ENCODE measurements at places on chromosomes 7 and 10. TPM values are rescaled to one million over a fixed set of nuclear protein-coding genes. Genes with fewer than 3 reads are reported as not detected.

ZNF467 gene
- 11.0 TPM for total RNA-seq

CDK14 gene
- total RNA-seq: 37.9 TPM

SPDYE8 gene
- total RNA-seq: not detected

- no peak for DNase-seq
Measured at GRCh38 chr7:149014309-149014708, 14.0 kb downstream of the PDIA4 start.

- no peak for DNase-seq
Measured at GRCh38 chr7:147492606-147493005, 1098.0 kb upstream of the C7orf33 start.

FIS1 gene
- total RNA-seq: 459 TPM

STEAP4 gene
- total RNA-seq: 44.2 TPM

- no peak for DNase-seq
Measured at GRCh38 chr7:17130281-17131059, 168.0 kb upstream of the AHR start.

RAMP3 gene
- total RNA-seq: 77.2 TPM

HTRA1 gene
- total RNA-seq: 78.3 TPM

DNAJC12 gene
- 6.0 TPM for total RNA-seq

ZNF655 gene
- 36.2 TPM for total RNA-seq

DNA sequence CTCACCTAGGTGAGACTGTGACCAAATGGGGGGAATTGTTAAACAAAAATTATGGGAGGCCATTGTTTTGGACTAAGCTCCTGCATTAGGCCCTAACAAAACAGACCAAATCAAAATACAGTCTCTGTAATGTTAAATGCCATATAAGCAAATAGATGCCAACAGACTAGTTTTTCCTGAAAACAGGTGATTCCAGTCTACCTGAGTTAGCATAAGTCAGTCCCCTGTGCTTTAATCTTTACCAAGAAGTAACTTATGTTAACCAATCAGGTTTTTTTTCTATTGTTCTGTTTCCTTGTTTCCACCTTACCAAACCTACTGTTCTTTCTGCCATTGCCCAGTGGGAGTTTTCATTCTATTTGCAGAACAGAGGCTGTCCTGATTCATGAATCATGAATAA is 48.0 kb downstream of the PDZD8 start:
- no peak for DNase-seq

BAG3 gene
- total RNA-seq: 152 TPM

DNA sequence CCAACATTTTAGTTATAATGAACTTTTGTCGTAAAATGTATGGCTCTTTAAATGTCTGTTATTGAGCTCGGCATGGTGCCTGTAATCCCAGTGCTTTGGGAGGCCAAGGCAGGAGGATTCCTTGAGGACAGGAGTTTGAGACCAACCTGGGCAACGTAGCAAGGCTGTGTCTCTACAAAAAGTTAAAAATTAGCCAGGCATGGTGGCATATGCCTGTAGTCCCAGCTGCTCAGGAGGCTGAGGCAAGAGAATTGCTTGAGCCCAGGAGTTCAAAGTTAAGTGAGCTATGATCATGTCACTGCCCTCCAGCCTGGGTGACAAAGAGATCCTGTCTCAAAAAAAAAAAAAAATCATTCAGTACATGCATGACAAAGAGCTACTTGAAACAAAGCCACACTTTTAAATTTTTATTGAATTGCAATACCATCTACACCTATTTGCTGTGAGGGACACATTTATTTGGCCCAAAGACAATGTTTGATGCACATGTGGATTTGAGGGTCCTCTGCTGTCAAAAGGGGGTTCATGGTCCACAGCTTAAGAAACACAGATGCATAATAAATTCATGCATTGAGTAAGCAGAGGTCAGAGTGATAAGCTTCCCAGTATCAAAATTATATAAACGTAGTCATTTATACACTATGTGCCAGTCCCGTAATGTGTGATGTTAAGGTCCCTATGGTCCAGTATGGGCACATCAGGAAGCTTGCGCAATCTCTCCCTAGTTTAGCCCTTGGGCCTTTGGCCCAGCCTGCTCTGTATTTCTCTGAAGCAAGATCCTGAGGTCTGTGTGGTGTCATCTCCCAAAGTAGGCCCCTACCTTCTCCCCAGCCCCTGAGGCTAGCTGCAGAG is 4.4 kb upstream of the MALSU1 start:
- no peak for DNase-seq

DNA sequence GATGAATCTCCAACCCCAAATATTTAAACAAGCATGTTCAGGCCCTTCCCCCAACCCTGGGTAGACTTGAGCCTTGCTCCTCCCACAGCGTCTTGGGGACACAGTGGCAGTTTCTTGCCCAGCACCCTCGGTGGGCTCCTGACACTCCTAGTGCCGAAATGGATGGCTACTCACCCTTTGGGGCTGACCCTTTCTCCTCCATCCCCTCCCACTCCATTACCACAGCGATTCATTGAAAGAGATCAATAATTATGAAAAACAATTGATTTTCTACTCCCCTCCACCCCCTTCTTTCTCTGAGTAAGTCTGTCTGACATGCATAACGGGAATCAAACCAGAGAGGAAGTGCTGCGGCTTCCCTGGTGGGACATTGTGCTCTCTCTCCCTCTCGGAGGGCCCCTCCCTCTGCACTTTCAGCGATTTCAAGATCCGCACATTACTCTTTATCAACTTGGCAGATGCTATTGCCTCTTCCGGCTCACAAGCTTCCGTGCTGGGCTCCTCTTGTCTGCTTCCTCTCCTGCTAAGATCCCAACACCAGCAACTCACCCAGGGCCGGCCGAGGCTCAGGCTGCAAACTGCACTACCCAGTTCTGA is 79.0 kb upstream of the PLXNA4 start:
- peak; percentile 65 for DNase-seq

GRCh38 chr10:22609719-22610465 is 104.5 kb downstream of the PIP4K2A start:
- no peak for DNase-seq

DNA sequence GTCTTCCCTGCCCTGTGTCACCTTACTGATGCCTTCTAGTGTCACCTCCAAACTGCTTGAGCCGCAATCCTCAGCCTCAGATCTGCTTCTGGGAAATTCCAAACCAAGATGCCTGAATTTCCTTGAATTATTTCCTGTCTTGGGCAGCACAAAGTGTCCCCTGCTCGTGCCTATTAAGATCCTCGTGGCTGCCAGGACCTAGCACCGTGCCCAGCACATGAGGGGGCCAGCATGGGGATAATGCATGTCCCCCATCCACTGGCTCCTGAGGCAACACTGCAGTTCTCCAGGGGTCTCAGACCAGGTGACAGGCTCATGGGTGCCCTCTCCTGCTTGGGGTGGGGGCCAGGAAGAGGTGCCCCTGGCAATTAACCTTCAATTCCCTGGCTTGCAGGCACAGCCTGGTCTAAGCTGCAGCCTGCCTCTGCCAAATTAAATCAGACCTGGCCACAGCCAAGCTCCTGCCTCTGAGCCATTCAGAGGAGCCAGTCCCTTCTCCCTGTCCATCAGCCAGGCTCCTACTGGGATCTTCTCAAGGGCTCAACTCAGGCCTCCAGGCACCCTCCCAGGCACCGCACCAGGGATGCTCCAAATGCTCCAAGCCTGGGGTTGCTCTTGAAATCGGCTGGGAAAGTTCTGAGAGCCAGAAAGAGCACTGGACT is 146.6 kb downstream of the SH3PXD2A start:
- no peak for DNase-seq

DNA sequence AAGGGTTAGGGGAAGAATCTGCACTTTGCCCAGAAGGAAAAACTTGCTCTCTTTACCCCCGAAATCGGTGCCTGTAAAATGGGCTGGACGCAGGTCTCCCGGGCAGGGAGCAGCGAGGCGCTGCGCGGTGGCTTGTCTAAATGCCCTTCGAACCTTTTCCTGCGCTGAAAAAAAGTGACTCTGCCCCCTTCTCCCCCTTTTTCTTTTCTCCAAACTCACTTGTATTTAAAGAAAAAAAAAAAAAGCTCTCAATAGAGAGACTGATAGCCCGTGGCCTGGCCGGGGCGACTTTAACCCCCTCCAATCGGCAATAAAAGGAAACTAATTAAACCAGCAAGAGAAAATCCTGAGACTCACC is 286 bp downstream of the SP8 start:
- no peak for DNase-seq

GRCh38 chr7:100130608-100131453 is 4.1 kb downstream of the MBLAC1 start:
- peak; percentile 70 for DNase-seq

DNA sequence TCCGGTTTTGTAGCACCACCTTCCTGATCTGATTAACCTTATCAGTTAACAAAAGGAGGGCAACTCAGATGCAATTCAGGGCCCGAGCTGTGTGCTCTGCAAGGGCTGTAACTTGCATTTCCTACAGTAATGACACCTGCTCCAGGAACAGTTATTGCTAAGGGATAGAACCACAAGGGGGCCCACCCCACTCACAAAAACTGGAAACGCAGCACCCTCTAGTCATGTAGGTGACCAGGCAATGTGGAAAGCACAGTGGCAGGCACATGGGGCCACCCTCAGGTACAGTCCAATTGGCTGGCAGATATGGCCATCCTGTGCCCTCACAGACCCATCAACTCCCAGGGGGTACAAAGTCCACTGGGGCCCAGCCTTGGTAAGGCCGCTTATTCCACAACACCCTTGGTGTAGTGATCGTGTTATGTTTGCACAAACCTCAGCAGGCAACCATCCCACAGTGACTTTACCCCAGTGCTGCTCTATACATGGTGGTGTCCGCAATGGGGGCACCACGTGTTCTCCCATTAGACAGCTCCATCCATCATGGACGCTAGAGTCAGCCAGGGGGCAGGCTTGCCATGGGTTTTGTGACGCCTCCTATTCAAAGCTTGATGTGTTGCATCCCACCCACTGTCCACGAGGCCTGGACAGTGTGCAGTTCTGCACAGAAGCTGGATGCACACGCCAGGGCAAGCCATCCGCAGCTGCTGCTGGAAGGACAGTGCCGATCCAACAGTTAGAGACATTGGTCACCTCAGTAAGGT is 9.4 kb downstream of the RNF133 start:
- DNase-seq: no peak

DPYSL4 gene
- 3.4 TPM for total RNA-seq

DNA sequence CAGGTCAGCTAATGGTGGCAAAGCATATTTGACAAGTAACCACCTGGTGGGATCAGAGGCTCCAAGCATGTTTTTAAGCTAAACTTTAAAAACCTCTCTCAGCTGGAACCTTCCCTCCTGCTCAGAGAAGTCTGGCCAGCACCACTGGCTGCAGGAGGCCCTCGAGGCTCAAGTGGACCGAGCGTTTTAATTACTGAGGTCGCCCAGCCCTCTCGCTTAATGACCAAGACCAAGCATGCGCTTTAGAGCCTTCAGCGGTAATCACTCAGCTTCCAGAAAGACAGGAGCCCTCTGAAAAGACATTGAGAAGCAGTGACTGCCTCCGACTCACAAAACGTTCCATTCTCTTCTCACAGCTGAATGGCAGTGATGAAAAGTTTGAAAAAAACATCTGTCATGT is 383.4 kb upstream of the ADARB2 start:
- DNase-seq: no peak

ELFN1 gene
- 6.5 TPM for total RNA-seq

DNA sequence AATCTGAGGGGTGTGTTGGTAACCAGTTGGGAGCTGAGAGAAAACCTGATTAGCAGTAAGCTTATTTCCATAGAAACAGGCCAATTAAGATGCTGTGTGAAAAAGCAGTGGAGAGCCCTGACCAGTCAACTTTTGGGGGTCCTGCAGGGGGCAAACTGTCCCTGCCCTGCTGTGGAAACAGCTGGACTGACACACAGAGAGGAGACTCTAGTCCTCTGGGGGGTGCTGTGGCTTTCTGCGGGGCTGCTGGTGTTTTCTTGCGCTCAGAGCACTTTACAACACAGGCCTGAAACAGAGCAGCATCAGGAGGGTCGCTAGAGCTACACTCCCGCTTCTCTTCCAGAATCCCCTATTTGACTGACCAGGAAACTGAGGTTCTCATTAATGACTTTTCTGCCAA is 546.9 kb upstream of the GALNT17 start:
- DNase-seq: no peak

- no peak for DNase-seq
Measured at GRCh38 chr7:134701272-134701671, 54.6 kb downstream of the BPGM start.

DNA sequence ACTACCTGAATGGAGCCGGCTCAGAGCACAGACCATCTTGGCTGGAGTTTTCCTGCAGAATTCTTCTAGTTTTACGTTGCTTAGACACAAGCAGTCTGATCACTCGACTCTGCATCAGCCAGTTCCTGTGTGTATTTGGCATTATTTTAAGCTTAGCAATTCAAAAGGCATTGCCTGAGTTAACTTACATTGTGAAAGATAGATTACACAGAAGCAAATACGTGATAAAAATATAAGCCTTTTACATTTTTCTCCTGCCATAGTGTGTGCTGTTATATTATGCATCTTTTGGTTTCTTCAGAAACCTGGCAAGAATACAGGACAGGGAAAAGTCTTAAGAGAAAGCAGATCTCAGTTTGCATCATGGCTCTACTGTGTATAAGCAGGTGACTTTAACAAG is 98.1 kb downstream of the LRRC4 start:
- no peak for DNase-seq

DNA sequence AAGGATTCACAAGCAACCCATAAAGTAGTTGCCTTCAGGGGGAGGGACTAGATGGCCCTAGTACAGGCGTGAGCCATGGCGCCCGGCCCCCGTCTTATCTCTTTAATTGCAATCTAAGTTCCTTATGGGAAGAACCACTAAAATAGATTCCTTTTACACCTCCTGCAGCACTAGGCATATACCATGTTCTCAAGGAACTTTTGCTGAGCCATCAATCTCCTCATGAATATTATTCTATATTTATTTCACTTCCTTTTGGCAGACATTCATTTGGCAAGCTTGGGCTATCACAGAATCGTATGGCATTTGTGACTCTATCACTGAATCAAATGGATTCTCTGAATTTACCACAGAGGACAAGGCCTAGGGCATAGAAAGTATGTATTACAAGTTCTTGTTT is 14.8 kb upstream of the DNAJC12 start:
- DNase-seq: no peak

EIF3B gene
- total RNA-seq: 51.4 TPM

- no peak for DNase-seq
Measured at GRCh38 chr10:82392533-82392932, 517.5 kb downstream of the NRG3 start.

PTF1A gene
- not detected for total RNA-seq
